ENCODE measurements at places on chromosomes 1 and 21.

DNA sequence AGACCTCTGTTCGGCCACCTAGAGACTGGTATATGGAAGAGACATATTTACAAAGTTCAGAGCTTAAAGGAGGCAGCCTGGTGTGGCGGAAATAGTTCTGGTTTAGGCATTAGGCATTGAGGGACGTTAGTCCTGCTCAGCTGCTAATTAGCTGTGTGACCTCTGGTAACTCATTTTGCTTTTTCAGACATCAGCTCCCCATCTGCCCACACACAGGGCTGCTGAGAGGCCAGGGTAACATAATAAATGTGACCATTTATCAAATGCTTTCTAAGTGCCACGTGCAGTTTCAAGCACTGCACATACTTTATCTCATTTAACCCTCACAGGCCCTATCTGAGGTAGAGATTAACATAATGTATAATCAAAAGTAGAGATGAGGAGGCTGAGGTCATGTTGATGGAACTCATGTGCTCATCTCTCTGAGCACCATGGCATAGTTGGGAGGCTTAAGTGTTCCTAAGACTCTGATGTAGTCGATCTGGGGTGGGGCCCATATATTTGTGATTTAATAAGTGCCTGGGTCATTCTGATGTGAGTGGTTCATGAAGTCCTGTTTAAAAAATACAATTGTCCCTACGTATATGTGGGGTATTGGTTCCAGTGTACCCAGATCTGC is 267.2 kb upstream of the PLXNA2 start:
- DNase-seq: no peak

DNA sequence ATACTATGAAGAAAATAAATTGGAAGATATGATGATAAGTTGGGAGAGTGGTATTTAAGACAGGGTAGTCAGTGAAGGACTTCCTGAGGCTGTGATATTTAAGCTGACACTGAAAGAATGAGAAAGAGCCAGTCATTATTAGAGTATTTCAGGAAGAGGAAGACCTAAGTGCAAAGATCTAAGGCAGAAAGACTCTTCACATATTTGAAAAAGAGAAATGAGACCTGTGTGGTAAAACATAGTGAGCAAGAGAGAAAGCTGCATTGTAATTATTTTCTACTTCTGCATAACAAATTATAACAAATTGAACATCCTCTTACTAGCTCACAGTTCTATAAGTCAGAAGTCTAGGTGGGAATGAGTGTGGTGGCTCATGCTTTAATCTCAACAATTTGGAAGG is 34.6 kb upstream of the DOCK7 start:
- no peak for DNase-seq

DNA sequence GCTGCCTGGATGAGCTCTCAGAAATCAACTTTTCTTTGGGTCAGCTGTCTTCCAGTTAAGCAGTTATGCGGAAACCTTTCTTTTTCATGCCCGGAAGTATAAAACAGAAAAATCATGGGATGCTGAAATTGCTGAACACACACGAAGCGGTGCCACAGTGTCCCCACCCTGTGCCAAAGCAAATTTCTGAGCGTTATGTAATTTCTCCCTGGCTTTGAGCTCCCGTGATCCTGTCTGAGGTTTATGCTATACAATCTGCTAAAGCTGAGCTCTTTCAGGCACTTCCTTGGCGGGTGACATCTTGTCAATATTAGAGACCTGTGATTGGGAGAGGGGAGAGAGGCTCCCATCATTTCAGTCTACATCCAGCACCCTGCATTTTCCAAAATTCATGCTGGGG is 201.7 kb downstream of the ROR1 start:
- DNase-seq: no peak

GRCh38 chr1:172931761-172932160 is 119.0 kb downstream of the TNFSF18 start:
- DNase-seq: no peak

DNA sequence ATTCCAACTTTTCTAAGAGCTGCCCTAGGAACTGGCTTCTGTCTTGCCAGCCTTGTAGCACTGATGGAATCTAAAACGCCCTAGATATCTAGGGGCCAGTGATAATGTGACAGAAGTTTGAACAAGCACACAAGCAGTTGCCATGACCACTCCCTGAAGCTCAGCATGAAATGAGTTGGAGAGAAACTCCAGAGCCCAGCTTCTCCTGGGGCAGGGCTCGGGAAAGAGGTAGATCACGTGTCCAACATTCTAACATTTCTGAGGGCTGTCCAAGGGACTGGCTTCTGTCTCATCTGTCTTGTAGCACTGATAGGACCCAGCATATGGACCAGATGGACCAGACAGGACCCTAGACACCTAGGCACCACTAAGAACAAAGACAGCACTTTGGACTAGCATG is 37.9 kb downstream of the OMA1 start:
- DNase-seq: no peak

DNA sequence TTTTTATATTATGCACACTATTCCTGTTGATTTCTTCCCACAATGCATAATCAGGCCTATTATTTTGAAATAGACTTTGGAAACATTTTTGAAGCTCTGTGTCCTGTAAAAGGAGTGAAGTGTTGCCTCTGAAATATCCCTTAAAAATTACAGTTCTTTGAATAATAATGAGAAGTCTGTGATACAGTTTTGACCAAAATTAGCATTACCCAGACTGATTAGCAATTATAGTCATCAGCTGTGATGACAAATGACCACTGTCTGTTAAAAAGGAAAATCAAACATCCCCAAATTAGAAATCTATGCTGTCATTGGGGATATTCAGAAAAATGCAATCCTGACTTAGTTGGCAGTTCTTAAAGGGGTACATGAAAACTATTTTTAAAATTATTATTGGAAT is 63.7 kb downstream of the PTGS2 start:
- no peak for DNase-seq

DNA sequence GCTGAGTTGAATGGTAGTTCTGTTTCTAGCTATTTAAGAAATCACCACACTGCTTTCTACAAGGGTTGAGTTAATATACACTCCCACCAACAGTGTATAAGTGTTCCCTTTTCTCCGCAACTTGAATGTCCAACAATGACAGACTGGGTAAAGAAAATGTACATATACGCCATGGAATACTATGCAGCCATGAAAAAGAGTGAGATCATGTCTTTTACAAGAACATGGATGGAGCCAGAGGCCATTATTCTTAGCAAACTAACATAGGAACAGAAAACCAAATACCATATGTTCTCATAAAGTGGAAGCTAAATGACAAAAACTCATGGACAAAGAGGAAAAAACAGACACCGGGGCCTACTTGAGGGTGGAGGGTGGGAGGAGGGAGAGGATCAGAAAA is 14.8 kb upstream of the TTLL7 start:
- no peak for DNase-seq

GRCh38 chr1:219754767-219755166 is 141.9 kb upstream of the ZC3H11B start:
- DNase-seq: no peak

DNA sequence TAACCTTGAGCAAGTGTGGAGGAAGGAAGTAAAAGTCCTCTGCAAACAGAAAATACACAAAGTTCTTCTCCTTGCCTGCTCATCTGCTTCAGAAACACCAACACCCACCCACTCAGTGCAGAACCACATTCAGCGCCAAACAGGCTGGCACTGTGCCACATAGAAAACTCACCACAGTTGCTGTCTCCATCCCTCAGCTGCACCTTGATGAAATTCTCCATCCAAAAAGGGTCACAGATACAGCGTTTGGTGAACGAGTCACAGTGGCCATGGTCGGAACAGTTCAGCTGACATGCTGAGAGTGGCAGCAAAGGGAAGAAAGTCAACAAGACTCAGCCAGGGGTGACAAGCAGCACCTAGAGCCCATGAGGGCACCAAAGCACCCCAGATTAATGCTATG is 114.5 kb downstream of the KIAA0319L start:
- no peak for DNase-seq

DNA sequence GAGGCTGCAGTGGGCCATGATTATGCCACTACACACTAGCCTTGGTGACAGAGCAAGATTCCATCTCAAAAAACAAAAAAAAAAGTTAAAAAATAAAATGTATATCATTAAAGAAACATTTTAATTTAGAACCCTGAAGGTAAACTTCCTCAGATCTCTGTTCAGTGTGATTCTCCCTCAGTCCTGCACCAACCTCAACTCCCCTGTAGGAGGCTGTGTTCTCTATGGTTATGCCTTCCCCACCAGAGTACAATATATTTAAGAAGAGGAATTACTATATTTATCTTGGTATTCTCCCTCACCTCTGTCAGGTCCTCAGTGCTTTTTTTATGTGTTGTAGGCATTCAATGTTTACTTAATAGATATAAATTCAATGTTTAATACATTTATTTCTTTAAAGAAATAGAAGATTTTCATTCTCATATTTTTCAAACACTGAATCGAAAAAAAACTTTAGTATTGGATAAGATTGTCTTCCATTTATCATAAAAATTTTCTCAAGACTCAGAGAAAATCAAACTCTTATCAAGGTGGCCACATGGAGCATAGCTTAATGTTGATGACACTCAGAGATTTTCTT is 4.8 kb upstream of the LRRC8B start:
- peak; percentile 71 for DNase-seq

DNA sequence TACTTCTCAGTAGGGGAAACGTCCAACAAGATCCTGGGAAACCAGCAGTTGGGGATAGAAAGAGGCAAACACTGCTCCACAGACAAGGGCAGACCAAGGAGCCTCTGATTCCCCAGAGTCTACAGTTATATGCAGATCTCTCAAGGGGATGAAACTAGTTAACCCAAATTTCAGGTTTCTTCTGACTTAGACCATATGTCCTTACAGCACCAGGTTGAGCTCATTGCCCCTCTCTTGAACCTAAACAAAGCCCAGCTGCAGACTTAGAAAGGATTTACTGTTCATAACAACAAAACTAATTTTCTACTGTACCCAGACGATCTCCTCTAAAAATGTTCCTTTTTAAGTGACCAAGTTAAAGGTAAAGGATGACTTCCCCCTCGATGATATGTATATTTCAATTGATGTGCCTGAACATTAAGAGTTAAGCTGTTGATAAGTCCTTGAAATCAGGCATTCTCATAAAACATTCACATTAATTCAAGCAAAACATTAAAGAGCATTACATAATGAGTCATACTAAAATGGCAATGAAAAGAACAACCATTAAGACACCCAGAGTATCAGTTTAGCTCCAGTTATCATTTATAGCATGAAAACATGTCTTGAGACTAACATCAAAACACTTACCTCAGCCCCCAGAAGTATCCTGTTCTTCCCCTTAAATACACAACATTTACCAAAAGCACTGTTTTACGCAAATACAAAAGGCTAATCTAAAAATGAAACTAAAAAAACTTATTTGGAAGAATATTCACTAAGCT is 24.1 kb downstream of the SMYD3 start:
- DNase-seq: no peak

- no peak for DNase-seq
Observed at GRCh38 chr1:220338759-220339158, 66.5 kb upstream of the RAB3GAP2 start.

GRCh38 chr1:43887748-43888147 is 45.9 kb upstream of the ARTN start:
- DNase-seq: no peak

GRCh38 chr1:67192902-67193301 is 26.6 kb downstream of the IL23R start:
- no peak for DNase-seq

GRCh38 chr1:44261962-44262361 is 48.7 kb downstream of the DMAP1 start:
- no peak for DNase-seq

- no peak for DNase-seq
Observed at GRCh38 chr1:180630408-180631193, 1.2 kb upstream of the XPR1 start.

DNA sequence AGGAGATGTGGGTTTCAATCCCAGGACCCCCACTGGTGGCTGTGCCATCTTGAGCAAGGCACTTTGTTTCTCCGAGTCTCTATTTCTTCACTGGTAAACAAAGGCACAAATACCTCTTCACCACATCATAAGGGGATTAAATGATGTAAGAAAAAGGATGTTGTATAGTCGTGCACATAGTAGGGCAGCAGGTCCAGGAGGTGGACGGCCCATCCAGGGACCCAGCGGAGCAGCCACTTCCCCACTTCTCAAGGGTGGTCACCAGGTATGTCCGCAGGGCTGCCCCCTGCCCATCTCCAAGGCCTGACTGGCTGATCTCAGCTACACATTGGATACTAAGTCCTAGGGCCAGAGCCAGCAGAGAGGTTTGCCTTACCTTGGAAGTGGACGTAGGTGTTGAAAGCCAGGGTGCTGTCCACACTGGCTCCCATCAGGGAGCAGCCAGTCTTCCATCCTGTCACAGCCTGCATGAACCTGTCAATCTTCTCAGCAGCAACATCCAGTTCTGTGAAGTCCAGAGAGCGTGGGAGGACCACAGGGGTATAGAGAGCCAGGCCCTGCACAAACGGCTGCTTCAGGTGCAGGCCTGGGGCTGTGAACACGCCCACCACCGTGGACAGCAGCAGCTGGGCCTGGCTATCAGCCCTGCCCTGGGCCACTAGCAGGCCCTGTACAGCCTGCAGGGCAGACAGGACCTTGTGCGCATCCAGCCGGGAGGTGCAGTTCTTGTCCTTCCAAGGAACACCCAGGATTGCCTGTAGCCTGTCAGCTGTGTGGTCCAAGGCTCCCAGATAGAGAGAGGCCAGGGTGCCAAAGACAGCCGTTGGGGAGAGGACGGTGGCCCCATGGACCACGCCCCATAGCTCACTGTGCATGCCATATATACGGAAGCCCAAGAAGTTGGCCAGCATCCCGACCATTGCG is 4.0 kb downstream of the AGT start:
- DNase-seq: no peak

DNA sequence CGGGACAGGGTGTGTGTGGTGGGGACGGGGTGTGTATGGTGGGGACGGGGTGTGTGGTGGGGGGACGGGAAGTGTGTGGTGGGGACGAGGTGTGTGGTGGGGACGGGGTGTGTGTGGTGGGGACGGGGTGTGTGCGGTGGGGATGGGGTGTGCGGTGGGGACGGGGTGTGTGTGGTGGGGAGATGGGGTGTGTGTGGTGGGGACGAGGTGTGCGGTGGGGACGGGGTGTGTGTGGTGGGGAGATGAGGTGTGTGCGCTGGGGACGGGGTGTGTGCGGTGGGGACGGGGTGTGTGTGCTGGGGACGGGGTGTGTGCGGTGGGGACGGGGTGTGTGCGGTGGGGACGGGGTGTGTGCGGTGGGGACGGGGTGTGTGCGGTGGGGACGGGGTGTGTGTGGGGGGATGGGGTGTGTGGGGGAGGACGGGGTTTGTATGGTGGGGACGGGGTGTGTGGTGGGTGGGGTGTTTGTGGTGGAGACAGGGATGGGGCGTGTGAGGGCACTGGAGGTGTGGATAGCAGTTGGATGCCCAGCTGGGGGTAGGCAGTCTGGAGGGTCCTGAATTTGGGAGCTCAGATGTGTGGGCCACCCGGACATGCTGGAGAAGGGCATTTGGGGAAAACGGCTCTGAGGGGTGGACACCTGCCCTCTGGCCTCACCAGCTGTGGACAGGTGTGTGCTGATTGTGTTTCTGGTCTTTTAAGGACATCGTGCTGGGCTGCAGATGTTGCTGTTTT is 16.9 kb downstream of the IBA57 start:
- no peak for DNase-seq

DNA sequence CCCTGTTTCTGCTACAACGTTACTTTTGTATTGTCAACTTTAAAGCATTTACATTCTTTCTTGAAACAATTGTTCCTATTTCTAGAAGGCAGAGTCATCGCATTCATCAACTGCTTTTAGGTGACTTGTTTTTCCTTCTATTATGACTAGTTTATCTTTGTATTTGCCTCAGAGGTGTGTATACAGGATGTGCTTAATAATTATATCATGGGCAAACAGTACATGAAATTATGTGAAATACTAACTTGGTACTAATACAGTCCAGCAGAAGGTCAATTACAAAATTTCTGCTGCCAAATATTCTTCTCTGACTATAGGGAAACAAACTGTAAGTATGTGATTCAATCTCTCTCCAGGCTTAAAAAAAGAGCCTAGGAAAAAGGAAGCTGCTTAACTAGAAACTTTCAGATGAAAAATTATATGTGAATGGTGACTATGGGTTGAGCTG is 101.6 kb downstream of the C4BPA start:
- no peak for DNase-seq
